ENCODE measurements at places on chromosomes 5 and 9. TPM values are rescaled to one million over a fixed set of nuclear protein-coding genes. Genes with fewer than 3 reads are reported as not detected.
A peak's percentile ranks its signal among the peaks of the same experiment; 100 is the strongest.

- DNase-seq, result no peak
- no peak overlapping the region for H3K27ac ChIP-seq
- H3K36me3 ChIP-seq, result no peaks in the 10 kb centered on the region
These were observed 70.3 kb downstream of the CTSL start for GRCh38 chr9:87796196-87796595.

DNA sequence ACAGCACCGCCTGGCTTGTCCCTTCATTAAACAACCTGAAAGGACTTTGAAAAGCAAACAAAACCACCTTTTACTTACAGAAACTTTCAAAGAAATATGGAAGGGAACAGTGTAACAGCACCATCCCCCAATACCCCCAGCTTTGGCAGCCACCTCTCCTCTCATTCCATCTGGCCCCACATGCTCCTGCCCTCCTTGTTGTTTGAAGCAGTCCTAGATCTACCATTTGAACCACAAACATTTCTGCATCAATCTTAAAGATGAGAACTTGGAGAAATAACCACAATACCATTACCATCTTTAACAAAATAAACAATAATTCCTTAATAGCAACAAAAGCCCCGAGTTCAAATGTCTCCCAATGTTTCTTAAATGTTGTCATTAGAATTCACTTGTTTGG, 17.8 kb upstream of the COL15A1 start:
- H3K36me3 ChIP-seq, result no peaks in the 10 kb centered on the region
- H3K4me3 ChIP-seq, result no peak overlapping the region
- DNase-seq, result no peak
- H3K27me3 ChIP-seq, result no peaks in the 10 kb centered on the region

GRCh38 chr5:78649861-78650496, 1.4 kb upstream of the LHFPL2 start:
- no peak overlapping the region for H3K4me3 ChIP-seq
- H3K36me3 ChIP-seq, result no peaks in the 10 kb centered on the region
- no peak for DNase-seq
- H3K27me3 ChIP-seq, result peaks cover 26% of the 10 kb centered on the region
- H3K4me1 ChIP-seq, result peaks cover 17% of the 10 kb centered on the region

Gene C1QTNF3
- 2.9 TPM for total RNA-seq

Gene TTC39B
- 43.6 TPM for total RNA-seq

GRCh38 chr9:128081056-128081455, 13.0 kb downstream of the SLC25A25 start:
- no peak for DNase-seq
- no peaks in the 10 kb centered on the region for H3K27me3 ChIP-seq
- H3K36me3 ChIP-seq, result peaks cover 19% of the 10 kb centered on the region
- H3K27ac ChIP-seq, result no peak overlapping the region
- H3K4me1 ChIP-seq, result peaks cover 47% of the 10 kb centered on the region
- H3K4me3 ChIP-seq, result no peak overlapping the region

- no peak for DNase-seq
- H3K27ac ChIP-seq, result no peak overlapping the region
- H3K4me1 ChIP-seq, result peaks cover 33% of the 10 kb centered on the region
- H3K36me3 ChIP-seq, result peaks cover 2% of the 10 kb centered on the region
- H3K4me3 ChIP-seq, result no peak overlapping the region
- H3K27me3 ChIP-seq, result no peaks in the 10 kb centered on the region
These were observed 5.8 kb upstream of the LNPEP start for GRCh38 chr5:96930058-96930457.

Gene PRUNE2
- total RNA-seq, result not detected

Gene SLC4A9
- total RNA-seq, result not detected

GRCh38 chr9:92402360-92402759, 2.0 kb downstream of the OGN start:
- H3K36me3 ChIP-seq, result no peaks in the 10 kb centered on the region
- no peaks in the 10 kb centered on the region for H3K27me3 ChIP-seq
- no peak overlapping the region for H3K4me3 ChIP-seq
- peaks cover 14% of the 10 kb centered on the region for H3K4me1 ChIP-seq
- no peak overlapping the region for H3K27ac ChIP-seq

Gene EPB41L4A
- total RNA-seq, result 0.08 TPM

- H3K27ac ChIP-seq, result no peak overlapping the region
- no peak overlapping the region for H3K4me3 ChIP-seq
- no peak for DNase-seq
- no peaks in the 10 kb centered on the region for H3K36me3 ChIP-seq
These were observed 582.3 kb downstream of the CAAP1 start for GRCh38 chr9:26310294-26310693.

DNA sequence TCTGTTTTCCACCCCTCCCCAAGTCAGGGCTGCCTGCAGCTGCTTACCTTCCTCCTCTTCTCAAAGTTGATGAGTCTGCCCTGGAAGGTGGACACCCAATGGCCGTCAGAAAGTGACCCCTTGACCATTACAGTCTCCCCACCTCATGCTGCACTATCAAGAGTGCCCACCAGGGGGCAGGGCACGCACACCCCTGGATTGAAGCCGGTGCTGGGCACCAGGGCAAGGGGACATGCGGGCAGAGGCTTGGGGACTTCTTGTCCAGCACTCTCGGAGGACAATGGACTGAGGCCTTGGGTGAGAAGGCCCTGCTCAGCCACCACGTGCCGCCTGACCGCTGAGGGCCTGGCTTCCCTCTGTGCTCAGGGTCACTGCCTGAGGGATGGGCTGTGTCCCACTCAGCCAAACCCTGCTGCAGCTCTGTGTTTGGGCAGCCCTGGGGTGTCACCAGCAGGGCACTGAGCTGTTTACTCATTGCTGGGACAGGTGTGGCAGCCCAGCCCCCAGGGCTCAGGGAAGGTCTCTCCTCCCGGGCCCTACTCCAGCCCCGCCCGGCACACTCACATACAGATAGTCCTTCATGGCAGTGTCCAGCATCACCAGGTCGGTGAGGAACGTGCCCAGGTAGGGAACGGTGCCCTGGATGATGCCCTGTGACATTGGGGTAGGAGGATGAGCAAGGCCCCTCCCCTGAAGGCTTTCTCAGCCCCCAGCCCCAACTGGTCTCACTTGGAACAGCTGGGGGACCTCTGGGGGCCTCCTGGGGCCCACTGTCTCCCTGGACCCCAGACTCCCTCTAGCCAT, 17.7 kb downstream of the RALGDS start:
- H3K27ac ChIP-seq, result peak overlapping the region; percentile 19
- no peaks in the 10 kb centered on the region for H3K4me1 ChIP-seq
- H3K4me3 ChIP-seq, result no peak overlapping the region
- peaks cover 97% of the 10 kb centered on the region for H3K36me3 ChIP-seq

Gene SLC45A2
- not detected for total RNA-seq

DNA sequence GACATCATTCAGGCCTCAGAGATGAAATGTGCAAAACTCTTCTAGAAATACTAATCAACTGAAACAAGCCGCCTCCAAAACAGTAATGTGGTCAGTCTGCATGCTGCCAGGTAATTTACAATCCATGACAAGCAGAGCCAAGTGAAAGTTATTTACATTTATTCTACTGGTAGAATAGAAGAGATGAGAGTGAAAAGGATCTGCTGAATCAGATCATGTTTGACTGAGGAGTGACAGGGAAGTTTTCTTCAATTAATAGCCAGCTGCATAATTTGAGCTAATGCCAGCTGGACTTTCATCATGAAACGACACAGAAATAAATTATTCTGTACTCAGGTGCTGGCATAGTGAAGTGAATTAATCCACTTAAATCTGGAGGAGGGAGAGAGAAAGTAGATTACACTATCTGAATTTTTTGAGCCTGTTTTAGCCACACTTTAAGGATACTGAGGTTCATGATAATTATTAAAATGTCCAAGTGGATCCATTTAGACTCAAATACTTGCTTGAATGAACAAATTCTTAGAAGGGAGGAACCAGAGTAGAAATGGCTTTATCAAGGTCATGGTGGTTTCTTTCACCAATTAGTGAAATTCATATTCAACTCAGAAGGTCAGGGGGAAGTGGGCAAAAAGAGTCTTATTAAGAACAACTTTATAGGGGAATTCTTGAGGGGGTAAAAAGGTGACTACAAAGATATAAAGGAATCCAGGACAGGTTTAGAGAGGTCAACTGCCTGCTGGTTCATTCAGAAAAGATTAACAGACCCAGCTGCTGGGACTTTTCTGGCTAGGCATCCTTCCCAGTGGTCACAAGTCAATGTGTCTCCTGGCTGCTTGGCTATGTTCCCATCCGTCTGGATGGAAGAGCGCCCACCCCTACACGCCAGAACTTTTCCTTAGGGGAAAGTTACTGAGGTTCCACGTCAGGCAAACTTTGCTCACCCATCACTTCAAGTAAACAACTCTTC, 350.4 kb downstream of the PDE4D start:
- no peaks in the 10 kb centered on the region for H3K27me3 ChIP-seq
- no peaks in the 10 kb centered on the region for H3K36me3 ChIP-seq
- no peaks in the 10 kb centered on the region for H3K4me1 ChIP-seq
- no peak overlapping the region for H3K27ac ChIP-seq
- no peak for DNase-seq

- H3K4me1 ChIP-seq, result no peaks in the 10 kb centered on the region
- H3K4me3 ChIP-seq, result no peak overlapping the region
- no peak for DNase-seq
- H3K27ac ChIP-seq, result no peak overlapping the region
- H3K36me3 ChIP-seq, result no peaks in the 10 kb centered on the region
- no peaks in the 10 kb centered on the region for H3K27me3 ChIP-seq
These were observed 17.4 kb downstream of the CDH9 start for GRCh38 chr5:27020973-27021372.

Gene CDKN2B
- not detected for total RNA-seq

Gene AJM1
- 1.2 TPM for total RNA-seq

- peaks cover 6% of the 10 kb centered on the region for H3K4me1 ChIP-seq
- H3K27ac ChIP-seq, result no peak overlapping the region
- no peak overlapping the region for H3K4me3 ChIP-seq
- no peak for DNase-seq
- H3K27me3 ChIP-seq, result no peaks in the 10 kb centered on the region
These were observed 6.7 kb downstream of the AP3B1 start for GRCh38 chr5:78287833-78288232.

GRCh38 chr9:127081250-127082185, 40.9 kb downstream of the ANGPTL2 start:
- H3K27ac ChIP-seq, result no peak overlapping the region
- H3K36me3 ChIP-seq, result no peaks in the 10 kb centered on the region
- DNase-seq, result no peak

Gene CARTPT
- not detected for total RNA-seq
